ENCODE measurements at places on chromosomes 7 and 10. TPM values are rescaled to one million over a fixed set of nuclear protein-coding genes. Genes with fewer than 3 reads are reported as not detected.

GRCh38 chr7:31029251-31030042 is 22.7 kb upstream of the ADCYAP1R1 start:
- peaks cover 19% of the 10 kb centered on the region for H3K4me1 ChIP-seq
- no peak overlapping the region for H3K4me3 ChIP-seq
- H3K36me3 ChIP-seq: no peaks in the 10 kb centered on the region
- no peak overlapping the region for H3K27ac ChIP-seq

GRCh38 chr7:101973130-101973529 is 155.7 kb downstream of the CUX1 start:
- no peaks in the 10 kb centered on the region for H3K27me3 ChIP-seq
- no peak overlapping the region for H3K4me3 ChIP-seq
- no peaks in the 10 kb centered on the region for H3K36me3 ChIP-seq
- peaks cover 7% of the 10 kb centered on the region for H3K4me1 ChIP-seq

GRCh38 chr7:7246223-7246622 is 63.9 kb downstream of the C1GALT1 start:
- no peak overlapping the region for H3K4me3 ChIP-seq
- H3K27me3 ChIP-seq: no peaks in the 10 kb centered on the region
- no peak overlapping the region for H3K27ac ChIP-seq
- H3K36me3 ChIP-seq: no peaks in the 10 kb centered on the region
- H3K4me1 ChIP-seq: no peaks in the 10 kb centered on the region

The LEP gene
- total RNA-seq: 7.4 TPM

The LIPJ gene
- total RNA-seq: not detected

- H3K4me1 ChIP-seq: no peaks in the 10 kb centered on the region
- no peaks in the 10 kb centered on the region for H3K36me3 ChIP-seq
- no peak overlapping the region for H3K4me3 ChIP-seq
- DNase-seq: no peak
- H3K27ac ChIP-seq: no peak overlapping the region
Measured at GRCh38 chr7:73615886-73616285, 8.4 kb downstream of the MLXIPL start.

The IQCE gene
- 5.2 TPM for total RNA-seq

The ANLN gene
- total RNA-seq: 18.9 TPM

The FAM25G gene
- not detected for total RNA-seq
